Cortex of kidney (tissue), 1 donor: ENCODE measurements at places on chromosomes 16 and 17.

DNA sequence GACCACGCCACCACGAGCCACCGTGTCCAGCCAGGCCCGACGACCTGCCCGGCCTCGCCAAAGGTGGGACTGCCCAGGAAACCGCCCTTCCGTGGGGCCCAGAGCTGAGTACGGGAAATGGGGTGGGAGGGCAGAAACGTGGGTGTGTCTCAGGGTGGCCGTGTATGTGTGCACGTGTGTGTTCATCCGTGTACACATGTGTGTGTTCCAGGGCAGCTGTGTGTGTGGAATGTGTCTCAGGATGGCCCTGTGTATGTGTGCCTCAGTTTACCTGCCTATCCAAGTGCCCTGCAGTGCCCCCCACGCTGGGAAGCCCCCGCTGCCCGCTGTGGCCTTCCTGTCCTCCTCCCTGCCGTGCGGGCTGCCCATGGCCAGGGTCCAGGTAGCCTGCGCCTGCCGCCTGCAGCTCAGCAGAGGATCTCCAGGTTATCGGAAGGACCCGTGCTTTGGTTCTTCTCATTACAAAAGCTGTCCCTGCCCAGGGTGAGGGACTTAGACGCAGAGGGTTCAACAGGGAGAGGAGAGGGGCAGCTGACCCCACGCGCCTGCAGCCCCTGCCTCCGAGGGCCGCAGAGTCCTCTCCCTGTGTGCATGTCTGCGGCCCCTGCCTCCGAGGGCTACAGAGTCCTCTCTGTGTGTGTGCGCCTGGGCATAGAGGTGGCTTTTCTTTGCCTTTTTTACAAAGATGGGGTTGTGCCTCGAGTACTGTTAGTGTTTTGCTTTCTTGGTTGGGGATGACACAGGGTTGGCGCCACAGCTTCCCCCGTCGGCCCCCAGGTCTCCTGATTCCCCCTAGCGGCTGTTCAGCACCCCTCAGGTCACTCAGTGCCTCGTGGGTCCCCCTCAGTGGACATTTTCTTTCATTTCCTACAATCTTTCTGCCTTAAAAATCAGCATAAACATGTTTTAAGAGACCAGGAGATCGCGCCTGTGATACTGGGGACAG lies 23.6 kb downstream of the ZNF469 start:
- no peak for DNase-seq

GRCh38 chr17:19313746-19314651 lies 48.5 kb downstream of the B9D1 start:
- DNase-seq: no peak

GRCh38 chr17:54979657-54980056 lies 11.1 kb downstream of the STXBP4 start:
- DNase-seq: no peak

DNA sequence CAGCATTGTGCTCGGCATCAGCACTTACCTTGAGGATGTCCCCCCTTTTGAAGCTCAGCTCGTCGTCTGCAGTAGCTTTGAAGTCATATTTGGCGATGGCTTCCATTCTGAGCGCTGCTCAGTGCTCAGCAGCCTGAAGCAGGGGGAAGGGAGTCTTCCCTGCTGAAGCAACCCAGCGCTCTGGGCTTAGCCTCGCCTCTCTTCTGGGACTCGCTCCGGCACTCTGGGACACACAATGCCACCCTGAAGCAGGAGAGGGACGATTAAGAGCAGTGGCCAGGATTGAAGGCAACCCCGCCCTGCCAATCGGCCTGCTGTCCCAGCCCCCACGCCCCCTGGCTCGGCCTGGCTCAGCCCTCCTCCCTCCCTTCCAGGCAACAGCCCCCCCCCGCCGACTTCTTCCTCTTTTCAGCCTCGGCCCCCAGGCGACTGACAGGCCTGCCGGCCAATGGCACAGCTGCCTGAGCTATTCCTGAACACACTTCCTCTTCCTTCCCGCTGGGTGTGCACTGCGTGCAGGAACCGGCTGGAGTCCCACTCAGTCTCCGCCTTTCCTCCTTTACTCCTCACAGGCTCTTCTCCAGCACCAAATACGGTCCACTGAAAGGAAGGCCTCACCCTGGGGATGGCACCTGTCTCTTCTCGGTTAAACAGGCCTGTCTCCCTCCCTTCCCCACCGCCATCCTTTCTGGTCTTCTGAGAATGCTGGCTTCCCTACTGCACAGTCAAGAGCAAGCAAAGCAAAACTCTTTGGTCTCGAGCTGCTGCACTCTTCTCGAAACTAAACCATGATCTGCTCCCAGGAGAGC lies 11.8 kb downstream of the GRB2 start:
- no peak for DNase-seq

DNA sequence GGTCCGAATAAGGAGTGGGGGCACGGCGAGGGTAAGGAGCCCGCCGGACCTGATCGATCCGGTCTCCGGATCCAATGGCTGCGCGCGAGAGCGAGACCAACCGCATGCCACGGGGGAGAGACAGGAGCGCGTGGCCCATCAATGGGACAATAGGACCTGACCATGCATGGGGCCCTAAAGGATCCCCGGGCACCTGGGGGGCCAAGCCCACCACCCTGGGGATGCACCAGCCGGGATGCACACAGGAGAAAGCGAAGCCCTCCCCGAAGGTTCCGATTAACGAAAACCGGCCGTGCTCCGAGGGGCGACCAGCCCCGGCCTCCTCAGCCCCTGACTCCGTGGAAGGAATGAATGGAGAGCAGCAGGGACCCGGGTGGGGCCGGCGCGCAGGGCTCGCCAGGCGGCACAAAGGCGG lies 525 bp downstream of the JPT1 start:
- no peak for DNase-seq

DNA sequence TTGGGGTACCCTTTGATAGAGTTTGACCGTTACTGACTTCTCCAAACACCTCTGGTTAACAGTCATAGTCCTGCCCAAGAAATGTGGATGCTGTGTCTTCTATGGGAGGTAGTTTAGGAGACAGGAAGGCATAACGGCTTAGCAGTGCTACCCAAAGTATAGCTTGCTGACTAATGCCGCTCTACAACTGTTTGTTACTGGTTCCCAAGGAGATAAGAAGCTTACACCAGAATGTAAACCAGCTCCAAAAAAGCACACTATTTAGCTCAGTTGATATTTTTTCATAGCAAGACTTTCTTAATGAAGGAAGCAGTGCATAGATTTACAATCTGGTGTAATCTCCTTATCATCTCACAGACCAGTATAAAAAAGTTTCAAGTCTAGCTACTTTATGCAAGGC lies 95.7 kb downstream of the HS3ST3B1 start:
- DNase-seq: no peak

- DNase-seq: no peak
These were observed 113.0 kb downstream of the BANP start for GRCh38 chr16:88064011-88064888.

GRCh38 chr17:45451131-45451530 lies 18.5 kb upstream of the ARHGAP27 start:
- no peak for DNase-seq

- no peak for DNase-seq
These were observed 35.7 kb upstream of the NDRG4 start for GRCh38 chr16:58464047-58464915.

DNA sequence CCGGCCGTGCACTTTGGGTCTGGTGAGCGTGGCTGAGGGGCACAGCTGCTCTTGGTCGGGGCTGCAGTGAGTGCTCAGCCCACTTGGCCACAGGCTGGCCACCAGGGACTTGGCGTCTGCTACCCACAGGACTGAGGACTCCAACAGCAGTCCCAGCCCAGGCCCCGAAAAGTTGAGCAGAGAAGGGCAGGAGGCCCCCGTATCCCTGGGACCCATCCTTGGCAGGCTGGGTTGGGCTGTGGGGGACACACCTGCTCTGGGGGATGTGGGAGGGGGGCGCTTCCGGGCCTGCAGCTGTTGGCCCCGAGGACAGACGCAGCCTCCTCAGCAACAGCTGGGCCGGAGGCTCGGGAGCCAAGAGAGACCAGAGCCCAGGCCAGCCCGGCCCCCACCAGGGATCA lies 19.4 kb upstream of the SSTR5 start:
- DNase-seq: no peak

- no peak for DNase-seq
These were observed 665.2 kb upstream of the CDH8 start for GRCh38 chr16:62701426-62701825.

GRCh38 chr16:79847101-79847500 lies 246.6 kb upstream of the MAF start:
- no peak for DNase-seq

GRCh38 chr16:24700549-24701392 lies 28.7 kb upstream of the TNRC6A start:
- no peak for DNase-seq

- no peak for DNase-seq
These were observed 14.2 kb downstream of the NSMCE1 start for GRCh38 chr16:27254262-27254811.

- DNase-seq: no peak
These were observed 19.6 kb downstream of the ZFPM1 start for GRCh38 chr16:88472637-88473205.
